ENCODE measurements at places on chromosomes 2 and 18.

- no peak for DNase-seq
Measured at GRCh38 chr18:148841-149240, 9.5 kb upstream of the USP14 start.

GRCh38 chr18:76941284-76941683 lies 118.9 kb downstream of the ZNF236 start:
- no peak for DNase-seq

DNA sequence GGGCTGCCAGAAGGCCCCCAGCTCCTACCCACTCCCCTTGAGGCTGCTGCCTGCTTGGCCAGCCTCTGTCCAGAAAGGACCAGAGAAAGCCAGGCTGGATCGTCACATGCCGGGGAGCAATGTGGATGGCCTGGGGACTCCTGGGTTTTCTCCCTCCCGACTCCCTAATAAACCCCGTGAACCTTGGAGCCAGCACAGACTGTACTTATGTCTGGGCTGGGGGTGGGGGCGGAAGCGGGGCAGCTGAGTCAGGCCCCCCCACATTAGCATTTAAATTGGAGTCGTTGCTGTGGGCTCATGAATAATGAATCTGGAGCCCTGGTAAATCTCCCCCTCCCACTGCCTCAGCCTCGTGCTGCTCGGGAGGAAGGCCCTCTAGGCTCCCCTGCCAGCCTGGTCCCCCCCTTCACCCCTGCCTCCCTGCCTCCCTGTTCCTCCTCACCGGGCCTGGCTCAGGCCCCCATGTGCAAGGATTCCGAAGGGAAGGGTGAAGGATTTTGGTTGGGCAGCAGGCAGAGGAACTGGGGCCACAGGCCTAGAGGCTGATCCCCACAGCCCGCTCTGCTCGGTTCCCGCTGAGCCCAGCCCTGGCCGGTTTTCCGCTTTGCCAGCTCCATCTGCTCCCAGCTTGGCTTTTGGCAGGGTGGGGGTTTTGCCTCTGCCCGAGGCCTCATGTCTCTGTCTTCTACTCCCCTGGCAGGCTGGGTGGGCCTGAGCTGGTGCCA lies 7.3 kb upstream of the ASIC4 start:
- no peak for DNase-seq

GRCh38 chr2:194346193-194346592 lies 1310.8 kb upstream of the SLC39A10 start:
- DNase-seq: no peak

DNA sequence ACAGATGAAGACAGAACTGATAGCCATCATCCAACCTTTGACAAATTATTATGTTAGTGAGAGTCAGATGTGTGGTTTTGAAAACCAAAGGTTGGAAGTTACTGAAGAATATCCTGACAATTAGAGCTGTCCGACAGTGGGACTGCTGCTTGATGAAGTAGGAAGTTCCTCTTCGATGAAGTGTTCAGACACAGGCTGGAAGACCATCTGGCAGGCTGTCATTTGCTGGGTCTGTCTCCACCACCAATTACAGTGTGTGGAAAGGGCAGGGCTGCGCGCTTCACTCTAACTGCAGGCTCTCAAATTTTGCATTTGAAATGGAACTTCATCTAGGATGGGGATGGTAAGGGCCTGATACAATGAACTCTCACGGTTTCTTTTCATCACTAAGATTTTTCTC lies 313.8 kb downstream of the PIK3C3 start:
- no peak for DNase-seq

DNA sequence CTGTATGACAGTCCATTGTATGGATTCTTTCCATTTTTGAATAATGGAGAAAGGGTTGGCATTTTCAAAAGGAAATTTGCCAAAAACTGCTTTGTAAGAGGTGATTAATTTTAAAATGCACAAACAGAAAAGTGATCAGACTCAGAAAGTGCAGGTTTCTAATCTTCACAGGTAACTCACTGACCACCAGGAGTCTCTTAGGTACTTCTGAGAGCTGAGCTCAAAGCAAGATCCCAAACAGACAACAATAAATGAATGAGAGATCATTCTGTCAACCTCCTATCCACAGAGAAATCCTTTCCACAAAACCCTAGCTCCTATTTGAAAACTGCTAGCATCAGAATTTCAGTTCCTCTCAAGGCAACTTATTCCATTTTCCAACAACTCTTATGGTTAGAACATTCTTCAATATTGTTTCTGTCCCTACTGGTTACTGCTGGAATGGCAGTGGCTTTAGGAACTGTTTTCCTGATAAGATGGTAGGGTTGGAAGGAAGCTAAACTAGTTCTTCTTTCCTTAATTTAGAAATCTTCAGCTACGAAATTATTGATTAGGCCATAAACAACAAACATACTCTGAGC lies 20.6 kb upstream of the HAAO start:
- peak; percentile 27 for DNase-seq

- DNase-seq: peak; percentile 55
Measured at GRCh38 chr2:216683846-216684245, 11.5 kb downstream of the IGFBP5 start.

DNA sequence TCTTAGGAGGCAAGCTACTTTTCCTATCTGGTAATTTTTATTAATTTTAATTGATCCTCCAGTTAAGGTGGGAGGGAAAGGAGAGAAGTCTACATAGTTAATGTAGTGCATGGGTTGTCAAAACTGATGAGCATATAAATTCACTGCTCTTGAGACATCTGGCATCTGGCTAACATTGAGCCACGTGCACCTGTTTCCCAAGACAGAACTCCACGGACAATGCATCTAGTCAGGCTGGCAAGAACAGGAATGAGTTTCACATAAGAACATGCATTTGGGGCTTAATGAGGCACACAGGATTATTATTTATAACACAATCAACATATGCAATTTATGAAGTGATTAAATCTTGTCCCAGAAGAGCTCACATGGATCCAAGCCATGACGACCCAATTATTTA lies 16.2 kb upstream of the RAB1A start:
- no peak for DNase-seq

- no peak for DNase-seq
Measured at GRCh38 chr2:97988722-97989121, 7.0 kb downstream of the TMEM131 start.

DNA sequence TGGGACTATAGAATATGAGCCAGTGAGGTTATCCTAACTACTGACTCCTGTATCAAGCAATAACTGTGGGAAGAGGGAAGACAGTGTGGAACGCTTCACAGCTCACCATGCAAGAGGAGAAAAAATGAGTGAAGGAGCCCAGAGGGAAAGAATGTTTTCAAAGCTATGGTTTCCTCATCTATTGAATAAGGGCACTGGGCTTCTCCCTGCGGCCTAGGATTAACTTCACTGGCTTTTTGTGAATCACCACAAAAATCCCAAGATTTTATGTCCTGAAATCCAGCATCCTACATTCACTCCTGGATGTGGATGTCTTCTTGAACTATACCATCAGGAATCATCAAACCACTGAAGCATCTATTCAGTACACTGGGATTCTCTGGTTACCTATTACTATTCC lies 44.5 kb upstream of the SP5 start:
- no peak for DNase-seq

DNA sequence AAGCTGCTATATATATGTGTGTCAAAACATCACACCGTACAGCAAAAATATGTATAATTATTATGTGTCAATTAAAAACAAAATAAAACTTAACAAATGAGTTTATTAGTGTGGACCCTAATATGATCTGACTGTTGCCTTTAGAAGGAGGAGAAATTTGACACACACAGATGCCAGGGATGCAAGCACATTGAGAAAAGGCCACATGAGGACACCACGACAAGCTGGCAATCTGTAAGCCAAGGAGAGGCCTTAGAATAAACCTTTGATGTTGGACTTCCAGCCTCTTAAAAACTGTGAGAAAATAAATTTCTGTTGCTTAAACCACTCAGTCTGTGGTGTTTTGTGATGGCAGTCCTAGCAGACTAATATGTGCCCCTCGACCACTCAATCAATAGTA lies 214.7 kb downstream of the KCNS3 start:
- no peak for DNase-seq

DNA sequence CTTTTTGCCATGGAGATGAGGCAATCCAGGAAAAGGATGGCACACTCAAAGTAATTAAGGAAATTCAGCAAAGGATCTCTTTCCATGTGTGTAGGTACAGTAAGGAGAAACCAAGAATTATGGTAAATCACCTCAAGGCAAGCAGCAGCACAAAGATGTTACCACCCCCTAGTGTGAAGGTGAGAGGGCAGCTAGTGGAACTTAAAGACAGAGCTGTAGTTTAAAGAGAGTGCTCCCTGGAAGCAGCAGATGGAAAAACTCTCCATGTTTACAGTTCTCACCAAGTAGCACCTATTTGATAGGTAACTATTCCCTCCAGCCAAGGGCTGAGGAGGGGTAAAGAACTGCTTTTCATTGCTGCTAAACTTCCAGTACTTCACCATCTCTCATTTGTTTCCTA lies 860.4 kb upstream of the CRIM1 start:
- no peak for DNase-seq

GRCh38 chr2:238894226-238894949 lies 46.5 kb downstream of the TWIST2 start:
- no peak for DNase-seq

- DNase-seq: no peak
Measured at GRCh38 chr2:55038428-55038827, 11.8 kb downstream of the RTN4 start.

- no peak for DNase-seq
Measured at GRCh38 chr2:100556746-100557145, 6.0 kb upstream of the PDCL3 start.

DNA sequence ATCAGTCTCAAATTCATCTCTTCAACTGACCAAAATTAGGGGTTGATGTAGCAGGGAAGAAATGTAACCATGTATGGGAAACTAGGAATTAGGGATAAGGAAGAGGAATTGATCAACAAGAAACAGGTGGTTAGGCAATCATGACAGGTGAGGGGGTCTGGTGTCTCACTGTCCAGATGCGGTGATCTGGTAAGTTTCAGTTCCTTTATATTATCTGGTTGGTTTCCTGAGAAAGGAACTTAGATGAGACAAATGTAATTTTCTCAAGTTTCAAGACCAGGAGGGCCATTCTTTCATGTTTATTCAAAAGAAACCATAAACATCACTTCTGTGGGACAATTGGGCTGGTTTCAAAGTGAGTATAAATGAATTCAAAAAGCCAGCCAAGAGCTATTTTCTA lies 306.2 kb upstream of the KCNJ3 start:
- no peak for DNase-seq

- DNase-seq: no peak
Measured at GRCh38 chr2:152458441-152458940, 123.5 kb downstream of the FMNL2 start.

DNA sequence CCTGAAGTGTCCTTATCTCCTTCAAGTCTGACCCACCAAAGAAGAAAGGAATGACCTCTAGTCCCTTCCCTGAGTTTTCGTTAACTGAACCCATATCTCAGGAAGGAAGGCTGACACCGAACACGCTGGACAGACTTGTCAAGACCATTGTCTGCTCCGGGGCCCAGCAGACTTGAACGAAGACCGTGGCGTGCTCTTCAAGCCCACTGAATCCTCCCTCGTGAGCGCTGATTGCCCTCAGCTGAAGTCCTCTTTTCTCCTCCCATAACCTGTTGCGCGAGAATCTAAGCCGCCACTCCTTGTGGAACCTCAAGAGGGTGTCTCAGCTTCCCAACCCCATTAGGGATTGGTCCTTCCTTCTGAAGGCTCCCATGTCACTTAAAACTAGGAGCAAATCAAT lies 634 bp upstream of the CNDP1 start:
- DNase-seq: no peak

DNA sequence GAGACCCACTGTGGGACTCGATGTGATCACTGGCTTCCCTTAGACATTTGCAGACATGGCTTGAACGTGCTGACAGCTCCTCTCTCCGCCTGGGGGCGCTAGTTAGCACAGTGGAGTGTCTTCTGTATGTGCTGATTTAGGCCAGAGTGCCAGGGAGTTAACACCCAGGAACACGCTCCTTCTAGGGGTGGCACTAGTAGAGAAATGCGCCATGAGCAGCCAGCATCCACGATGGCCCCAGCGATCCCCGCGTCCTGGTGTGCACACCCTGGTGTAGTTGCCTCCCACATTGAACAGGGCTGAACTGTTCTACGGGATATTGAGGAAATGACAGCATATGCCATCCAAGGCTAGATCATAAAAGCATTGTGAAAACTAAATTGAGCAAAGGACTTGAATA lies 11.4 kb upstream of the NMUR1 start:
- no peak for DNase-seq

GRCh38 chr2:210421916-210422315 lies 54.6 kb downstream of the LANCL1 start:
- no peak for DNase-seq

DNA sequence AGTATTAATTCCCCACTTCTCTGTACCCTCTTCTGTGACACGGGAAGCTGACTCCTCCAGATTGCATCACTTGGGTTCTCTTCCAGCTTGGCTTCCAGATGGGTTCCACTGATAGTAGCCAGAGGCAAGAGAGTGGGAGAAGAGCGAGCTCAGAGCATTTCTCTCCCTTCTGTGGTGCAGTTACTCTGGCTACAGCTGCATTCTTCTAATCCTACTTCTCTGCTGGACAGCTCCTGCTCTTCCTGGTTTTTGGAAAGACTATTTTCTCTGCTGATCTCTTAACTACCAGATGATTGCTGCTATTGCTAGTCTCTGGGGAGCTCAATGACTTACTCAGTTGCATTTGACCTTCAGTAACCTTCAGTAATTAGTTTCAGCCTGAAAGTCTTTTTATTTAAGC lies 187.5 kb upstream of the MAP2 start:
- no peak for DNase-seq

- DNase-seq: no peak
Measured at GRCh38 chr2:95049961-95050360, 24.5 kb downstream of the MAL start.

- DNase-seq: no peak
Measured at GRCh38 chr2:218856167-218856895, 3.3 kb upstream of the WNT6 start.

DNA sequence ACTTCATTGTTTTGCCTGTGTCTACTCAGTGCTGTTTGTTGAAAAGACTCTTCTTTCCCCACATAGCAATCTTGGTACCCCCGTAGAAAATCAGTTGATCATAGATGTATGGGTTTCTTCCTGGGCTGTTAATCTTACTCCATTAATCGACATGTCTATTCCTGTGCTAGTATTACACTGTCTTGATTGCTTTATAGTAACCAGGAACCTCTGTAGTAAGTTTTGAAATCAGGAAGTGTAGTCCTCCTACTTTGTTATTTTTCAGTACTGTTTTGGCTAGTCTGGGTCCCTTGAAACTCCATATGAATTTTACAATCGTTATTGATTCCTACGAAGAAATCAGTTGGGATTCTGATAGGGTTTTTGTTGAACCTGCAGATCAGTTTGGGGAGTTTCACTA lies 78.8 kb upstream of the FAM136A start:
- no peak for DNase-seq

- no peak for DNase-seq
Measured at GRCh38 chr18:9550429-9550828, 63.9 kb downstream of the PPP4R1 start.

GRCh38 chr2:235678712-235679111 lies 184.9 kb downstream of the AGAP1 start:
- DNase-seq: no peak

DNA sequence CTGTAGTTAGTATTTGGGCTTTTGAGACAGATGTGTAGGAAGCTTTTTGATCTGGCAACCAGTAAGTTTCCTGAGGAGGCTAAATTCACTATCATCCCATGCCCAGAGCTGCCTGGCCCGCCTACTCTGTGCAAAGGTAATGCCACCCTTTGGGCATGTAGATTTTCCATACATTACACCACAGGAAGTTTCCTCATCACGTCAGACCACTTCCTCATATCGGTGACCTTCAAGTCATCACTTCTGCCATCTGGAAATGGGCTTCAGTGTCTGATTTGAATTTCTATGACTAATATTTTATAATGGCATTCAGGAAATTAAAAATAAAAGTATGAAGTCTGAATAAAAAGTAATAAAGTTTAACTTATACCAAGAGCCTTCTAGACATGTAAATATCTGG lies 825.4 kb downstream of the DCDC2C start:
- DNase-seq: no peak
